ENCODE measurements at places on chromosomes 4 and X. TPM values are rescaled to one million over a fixed set of nuclear protein-coding genes. Genes with fewer than 3 reads are reported as not detected.

The GYG2 gene
- 0.85 TPM for total RNA-seq

GRCh38 chr4:95596676-95597075, 47.9 kb upstream of the UNC5C start:
- no peak for DNase-seq

- no peak for DNase-seq
Measured at GRCh38 chrX:136310411-136310810, 9.6 kb downstream of the ADGRG4 start.

The TMSB15A gene
- total RNA-seq: 2.3 TPM

- no peak for DNase-seq
Measured at GRCh38 chrX:107324493-107325310, 118.3 kb downstream of the DNAAF6 start.

GRCh38 chrX:1108501-1109445, 103.7 kb downstream of the CRLF2 start:
- DNase-seq: no peak

DNA sequence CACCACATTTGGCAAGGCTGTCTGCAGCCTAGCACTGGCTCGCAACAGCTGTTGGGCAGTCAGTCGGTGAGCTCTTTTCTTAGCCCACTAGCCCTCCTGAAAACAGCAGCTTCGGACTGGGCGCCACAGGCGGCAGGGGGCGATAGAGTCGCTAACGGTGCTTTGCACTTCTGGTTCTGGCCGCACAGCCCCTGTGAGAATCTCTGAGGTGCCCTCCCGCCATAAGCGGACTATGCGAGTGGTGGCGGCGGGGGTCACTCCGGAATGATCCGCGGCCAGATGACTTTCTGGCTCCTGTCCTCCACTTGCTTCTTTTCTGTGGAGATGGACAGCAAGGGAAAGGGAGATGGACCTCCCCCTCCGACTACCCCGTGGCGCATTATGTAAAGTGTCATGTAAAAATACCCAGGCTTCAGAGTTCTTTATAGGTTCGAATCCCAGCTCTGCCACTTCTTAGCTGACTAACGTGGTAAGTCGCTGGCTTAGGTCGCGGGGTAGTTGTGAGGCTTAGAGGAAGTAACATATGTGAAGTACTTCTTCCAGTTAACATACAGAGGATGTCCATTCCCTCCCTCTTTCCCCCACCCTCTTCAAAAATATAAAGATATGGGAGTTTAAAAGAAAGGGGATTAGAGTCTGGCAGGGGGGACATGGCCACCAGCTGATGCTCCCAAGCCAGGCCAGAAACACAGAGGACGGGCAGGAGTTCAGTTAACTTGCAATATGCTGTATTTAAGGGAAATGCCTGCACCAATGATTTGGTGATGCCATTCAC, 11.0 kb downstream of the ARHGAP36 start:
- no peak for DNase-seq

DNA sequence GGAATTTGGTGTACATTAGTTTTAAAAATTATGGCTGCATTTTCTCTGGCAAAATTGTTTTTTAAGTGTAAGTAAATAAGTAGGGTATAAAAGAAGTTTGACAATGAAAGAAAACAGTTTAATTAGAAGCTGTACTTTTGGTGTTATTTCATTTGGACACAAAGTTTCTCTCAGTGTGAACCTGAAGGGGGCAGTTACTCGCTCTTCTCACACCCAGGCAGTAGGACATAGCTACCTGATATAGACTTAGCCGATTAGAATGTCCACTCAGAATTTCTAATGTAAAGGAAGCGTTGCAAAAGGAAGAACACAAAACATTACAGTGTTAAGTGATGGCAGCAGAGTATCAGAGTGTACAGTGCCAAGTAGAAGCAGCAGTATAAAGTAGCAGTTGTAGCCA, 311.9 kb upstream of the TECRL start:
- DNase-seq: no peak

The HSFX4 gene
- total RNA-seq: not detected
